Epithelial cell of esophagus (primary cell): ENCODE measurements at places on chromosomes 2 and 18.

- DNase-seq, result no peak
These were observed 31.4 kb downstream of the ATF2 start for GRCh38 chr2:175136334-175137215.

DNA sequence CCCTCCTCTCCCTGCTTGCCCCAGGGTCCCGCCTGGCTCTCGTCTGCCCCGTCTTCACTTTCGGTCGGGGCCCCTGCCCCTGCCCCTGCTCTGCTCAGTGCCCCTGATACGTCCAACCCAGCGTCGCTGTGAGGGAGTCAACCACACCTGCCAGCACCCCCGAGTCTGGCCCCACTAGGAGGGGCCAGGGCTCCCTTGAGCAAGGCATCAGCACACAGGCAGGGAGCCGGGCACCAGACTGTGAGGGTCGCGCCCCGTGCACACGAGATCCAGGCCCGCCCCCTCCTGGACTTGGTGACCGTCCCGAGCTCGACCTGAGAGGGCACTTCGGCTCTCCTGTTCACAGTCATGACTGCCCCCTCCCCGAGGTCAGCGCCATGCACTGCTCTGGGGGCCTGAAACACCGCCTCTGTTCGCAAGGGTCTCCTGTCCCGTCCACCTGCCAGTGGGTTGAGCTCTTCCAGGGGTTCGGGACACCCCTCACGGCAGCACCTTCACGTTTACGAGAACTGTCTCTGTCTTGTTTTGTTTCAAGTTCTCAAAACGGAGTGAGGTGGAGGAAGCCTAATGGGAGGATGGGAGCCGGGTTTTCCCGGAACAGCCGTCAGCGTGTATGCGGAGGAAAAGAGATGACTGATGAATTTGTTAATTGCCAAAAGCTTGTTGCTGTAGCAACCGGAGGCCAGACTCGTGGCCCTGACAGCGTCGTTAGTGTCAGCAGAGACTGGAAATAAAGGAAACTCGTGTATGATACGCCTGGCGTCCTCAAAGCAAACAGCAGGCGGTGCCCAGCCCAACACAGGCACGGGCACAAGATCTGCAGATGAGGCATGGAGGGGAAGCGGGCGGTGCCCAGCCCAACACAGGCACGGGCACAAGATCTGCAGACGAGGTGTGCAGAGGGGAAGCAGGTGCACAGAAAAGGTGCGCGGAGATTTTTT is 48.2 kb upstream of the KCNG2 start:
- no peak for DNase-seq

GRCh38 chr2:216696321-216696720 is 972 bp upstream of the IGFBP5 start:
- DNase-seq, result no peak

- DNase-seq, result peak; percentile 55
These were observed 447 bp downstream of the RETSAT start for GRCh38 chr2:85353876-85354285.

DNA sequence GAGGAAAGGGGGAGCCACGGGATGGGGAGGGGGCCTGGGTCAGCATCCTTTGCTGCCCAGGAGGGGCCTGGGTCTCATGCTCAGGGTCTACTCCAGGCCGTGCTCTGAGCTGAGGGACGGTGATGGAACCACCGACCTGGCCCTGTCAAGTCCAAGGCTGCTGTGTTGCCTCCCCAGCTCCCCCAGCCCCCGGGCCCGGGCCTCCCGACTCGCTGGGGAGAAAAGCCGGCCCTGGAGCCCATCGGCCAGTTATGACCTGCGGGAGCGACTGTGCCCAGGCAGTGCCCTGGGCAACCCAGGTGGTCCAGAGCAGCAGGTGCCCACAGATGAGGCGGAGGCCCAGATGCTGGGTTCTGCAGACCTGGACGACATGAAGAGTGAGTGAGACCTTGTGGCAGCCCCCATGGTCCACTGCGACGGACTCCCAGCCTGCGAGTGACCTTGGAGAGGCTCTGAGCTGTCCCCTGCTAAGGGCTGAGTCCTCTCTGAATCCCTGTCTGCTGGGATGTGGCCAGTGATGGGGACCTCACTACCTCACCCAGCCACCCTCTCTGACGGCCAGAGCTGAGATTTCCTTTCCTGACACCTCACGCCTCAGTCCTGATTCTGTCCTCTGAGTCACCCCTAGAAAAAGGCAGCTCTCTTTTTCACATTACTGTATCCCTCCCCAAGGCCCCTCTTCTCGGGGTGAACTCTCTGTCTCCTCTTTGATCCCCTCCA is 2.7 kb downstream of the SLC4A3 start:
- DNase-seq, result no peak

GRCh38 chr2:120391911-120392665 is 46.2 kb downstream of the INHBB start:
- DNase-seq, result no peak

- DNase-seq, result no peak
These were observed 2786.5 kb downstream of the RPIA start for GRCh38 chr2:91477731-91478672.

DNA sequence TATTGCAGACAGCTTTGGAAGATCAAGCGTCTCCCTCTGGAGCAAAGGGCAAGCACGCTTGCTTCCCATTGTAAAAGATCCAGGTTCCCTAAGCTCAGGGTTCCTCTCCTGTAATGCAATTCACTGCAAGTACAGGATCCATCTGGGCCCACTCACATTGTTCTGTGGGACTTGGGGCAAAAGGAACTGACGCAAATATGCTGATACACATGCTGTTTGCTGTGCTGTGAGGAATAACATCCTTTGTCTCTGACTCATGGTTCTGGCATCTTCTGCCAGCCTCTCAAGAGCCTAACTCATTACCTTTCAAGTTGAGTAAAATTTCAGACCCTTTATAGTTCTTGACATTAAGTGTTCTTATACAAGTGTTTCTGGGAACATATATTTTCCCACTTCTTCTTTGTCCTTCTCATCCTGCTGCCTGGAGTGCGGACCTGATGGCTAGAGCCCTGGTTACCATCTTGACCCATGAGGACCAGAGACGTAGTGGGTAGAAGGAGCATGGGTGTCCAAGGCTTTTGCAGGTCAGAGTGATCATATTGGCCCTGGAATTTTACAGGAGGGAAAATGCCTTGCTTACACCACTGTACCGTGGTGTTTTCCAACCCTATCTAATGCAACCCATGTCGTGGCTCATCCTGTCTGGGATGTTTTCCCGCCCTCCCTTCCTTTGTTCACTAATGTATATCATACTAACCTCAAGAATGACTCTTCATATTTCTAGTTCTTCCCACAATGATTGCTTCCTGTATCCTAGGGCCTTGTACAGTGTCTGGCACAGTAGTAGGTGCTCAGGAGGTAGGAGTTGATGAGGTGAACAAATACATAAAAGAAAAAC is 145.7 kb upstream of the GLI2 start:
- peak; percentile 91 for DNase-seq
